ENCODE measurements at places on chromosomes 11 and 22.
A peak's percentile ranks its signal among the peaks of the same experiment; 100 is the strongest.

DNA sequence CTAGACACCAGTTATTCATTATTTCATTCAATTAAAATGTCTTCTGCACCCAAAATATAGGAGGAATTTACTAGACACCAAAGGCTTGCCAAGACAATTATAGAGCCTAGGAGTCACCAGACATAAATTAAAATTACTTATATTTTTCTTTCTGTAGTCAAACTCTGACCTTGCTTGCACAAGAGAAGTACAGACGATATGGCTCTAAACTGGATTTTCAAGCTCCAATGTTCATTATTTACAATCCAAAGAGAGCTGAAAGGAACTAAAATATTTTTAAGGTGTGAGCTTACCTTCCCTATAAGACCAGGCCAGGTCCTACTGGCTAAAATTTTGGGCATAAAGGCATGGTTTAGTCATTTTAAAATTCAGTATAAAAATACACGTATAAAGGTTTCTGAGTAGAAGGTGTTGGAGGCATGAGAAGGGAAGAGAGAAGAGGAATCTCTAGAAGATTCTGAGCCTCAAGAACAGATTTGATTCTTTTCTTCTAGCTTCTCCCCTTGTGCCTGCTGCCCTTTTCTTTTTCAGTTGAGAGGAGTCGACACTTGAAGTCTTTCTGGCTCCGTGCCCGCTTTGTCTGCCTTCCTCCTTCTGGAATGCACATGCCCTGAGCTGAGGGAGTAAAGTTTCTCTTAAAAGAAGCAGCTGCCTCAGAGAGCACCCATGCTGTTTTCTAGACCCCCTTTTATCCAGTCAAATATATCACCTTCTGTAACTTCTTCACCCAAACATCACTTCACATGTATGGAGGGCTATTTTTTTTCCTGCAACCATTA, 13.5 kb downstream of the C11orf97 start:
- DNase-seq: no peak

DNA sequence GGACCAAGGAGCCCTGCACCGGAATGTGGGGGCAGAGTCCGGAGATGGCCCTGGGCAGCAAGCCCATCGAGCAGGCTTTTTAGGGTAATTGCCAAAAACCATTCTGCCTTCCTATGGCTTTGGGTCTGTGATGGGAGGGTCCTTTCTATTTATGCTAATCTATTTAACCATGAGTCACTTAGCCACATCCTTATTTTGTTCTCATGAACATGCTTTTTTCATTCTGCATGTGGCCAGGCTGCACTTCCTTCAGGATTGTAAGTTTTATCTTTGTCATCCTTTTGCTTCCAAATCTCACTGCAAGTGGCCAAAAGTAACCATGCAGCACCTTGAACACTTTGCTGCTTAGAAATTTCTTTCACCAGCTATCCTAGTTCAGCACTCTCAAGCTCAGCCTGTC, 88.3 kb downstream of the EFCAB6 start:
- DNase-seq: no peak

GRCh38 chr11:109435121-109435742, 13.2 kb downstream of the C11orf87 start:
- DNase-seq: no peak

DNA sequence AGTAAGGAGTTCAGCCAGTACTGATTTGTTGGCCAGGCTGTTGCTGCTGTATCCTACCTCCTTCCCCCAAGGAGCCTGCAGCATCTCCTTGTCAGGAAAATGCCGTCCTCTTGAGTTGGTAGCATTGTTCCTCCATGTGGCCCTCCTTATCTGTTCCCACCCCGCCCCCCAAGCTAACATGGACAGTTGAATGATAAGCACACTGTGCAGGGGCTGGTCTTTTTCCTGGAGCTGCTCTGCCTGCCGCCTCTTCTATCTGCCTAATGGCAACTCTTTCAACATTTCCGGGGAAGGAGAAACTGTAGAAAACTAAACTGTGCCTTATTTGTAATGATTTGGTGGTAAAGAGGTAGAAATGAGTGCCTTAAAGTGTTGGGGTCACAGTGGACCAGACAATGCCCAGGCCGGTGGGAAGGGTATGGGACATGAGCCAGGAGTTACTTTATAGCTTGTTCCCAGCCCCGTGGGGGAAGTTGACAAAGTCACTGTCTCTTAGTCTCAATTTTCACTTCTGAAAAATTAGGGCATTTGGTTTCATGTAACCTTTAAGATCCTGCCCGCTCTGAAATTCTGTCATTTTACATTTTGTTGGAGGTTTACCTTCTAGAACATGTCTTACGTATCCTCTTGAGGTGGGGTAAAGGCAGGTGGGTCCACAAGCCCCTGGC, 4.5 kb downstream of the FAM118A start:
- no peak for DNase-seq

GRCh38 chr11:61866231-61866957, 25.0 kb downstream of the FADS3 start:
- DNase-seq: no peak

- DNase-seq: no peak
These were observed 19.7 kb upstream of the NUP160 start for GRCh38 chr11:47867823-47868222.

DNA sequence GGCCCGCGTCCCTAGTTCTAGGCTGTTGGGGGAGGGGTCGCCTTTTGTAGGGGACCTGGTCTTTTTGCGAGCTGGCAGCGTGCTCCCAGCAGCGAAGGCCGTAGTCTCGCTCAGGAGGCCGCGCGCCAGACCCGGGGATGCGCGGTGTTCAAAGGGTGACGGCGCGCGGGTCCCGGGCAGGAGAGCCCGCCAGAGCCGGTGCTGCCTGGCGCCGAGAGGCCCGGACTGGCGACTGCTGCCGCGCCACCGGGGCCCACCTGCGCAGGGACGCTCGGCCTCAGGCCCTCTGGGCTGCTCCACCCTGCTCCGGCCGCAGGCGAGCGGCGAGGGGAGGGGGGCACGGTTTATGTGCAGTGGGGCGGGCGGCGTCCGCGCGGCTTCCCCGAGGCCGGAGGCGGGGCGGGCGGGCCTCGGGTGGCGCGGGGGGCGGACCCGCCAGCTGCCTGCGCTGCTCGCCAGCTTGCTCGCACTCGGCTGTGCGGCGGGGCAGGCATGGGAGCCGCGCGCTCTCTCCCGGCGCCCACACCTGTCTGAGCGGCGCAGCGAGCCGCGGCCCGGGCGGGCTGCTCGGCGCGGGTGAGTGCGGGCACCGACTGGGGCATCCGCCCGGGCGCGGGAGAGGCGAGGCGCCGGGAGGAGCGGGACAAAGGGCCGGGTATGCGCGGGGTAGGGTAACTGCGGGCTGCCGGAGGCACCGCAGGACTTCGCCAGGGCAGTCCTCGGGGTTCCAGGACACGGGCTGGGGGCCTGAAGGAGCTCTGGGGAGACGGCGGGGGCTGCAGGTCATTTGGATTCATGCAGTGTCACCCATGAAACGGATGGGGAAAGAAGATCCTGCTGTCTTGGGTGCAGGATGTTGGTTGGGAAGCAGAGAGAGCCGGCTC, at the start of gene PRSS23:
PRSS23 (plus strand) TSS at position 467 of the 884 bp plus-strand sequence. CDS start 7,102 bp downstream, outside the sequence.
- DNase-seq: peak; percentile 11

GRCh38 chr11:43868852-43869567, 11.6 kb upstream of the ALKBH3 start:
- no peak for DNase-seq

DNA sequence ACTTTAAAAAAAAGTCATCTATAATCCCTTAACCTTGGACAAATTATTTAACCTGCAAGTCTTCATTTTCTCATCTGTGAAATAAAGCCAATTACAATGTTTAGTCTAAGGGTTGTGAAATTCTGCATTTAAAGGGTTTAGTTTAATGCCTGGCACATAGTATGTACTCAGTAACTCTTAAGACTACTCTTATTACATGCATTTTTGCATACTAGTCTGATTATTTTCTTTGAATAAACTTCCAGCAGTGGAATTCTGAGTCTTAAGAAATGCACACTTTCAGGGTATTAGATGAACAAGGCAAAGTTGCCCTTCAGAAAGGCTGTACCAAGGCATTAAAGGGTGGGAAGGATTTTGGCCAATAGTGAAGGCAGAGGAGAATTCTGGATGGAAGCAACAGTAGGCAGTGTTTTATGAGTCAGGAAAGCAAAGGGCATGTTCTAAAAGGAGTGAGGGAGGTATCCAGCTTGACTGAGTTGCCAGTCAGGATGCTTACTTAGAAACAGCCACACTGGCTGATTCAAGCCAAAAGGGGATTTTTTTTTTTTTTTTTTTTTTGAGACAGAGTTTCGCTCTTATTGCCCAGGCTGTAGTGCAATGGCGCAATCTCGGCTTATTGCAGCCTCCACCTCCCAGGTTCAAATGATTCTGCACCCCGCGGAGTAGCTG, 50.5 kb downstream of the SWAP70 start:
- DNase-seq: no peak

GRCh38 chr22:43884600-43885318, 7.1 kb downstream of the PNPLA5 start:
- DNase-seq: no peak

DNA sequence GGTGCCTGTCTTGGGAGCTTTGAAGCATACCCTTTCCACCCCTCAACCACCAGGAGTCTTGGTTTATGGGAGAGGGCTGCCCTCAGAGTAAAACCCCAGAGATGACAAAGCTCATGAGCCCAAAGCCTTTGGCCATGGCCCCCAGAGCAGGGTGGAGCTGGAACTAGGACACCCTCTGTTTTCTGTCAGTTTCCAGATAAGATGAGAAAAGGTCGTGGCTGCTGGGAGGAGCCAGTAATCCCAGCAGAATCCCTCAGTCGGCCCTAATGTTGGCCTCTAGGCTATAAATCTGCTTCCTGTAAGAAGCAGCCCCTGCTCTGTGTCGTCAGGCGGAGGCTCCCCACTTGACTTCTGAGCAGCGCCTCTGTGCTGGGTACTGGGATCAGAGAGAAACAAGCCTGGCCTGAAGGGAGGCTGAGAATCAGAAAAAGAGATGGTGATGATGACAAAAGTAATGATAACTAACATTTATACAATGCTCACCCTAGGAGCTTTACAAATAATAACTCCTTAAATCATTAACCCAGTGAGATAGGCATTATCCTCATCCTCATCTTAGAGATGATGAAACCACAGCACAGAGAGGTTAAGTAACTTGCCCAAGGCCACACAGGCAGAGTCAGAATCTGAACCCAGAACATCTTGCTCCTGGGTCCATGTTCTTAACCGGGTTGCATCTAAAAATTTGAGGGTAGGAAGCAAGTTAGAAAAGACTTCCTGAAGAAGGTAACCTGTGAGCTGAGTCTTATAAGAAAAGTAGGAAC, 471.4 kb downstream of the SOX6 start:
- no peak for DNase-seq

- no peak for DNase-seq
These were observed 85.6 kb upstream of the VPREB1 start for GRCh38 chr22:22158965-22159364.

GRCh38 chr11:57464539-57465181, 4.3 kb downstream of the RTN4RL2 start:
- DNase-seq: no peak

DNA sequence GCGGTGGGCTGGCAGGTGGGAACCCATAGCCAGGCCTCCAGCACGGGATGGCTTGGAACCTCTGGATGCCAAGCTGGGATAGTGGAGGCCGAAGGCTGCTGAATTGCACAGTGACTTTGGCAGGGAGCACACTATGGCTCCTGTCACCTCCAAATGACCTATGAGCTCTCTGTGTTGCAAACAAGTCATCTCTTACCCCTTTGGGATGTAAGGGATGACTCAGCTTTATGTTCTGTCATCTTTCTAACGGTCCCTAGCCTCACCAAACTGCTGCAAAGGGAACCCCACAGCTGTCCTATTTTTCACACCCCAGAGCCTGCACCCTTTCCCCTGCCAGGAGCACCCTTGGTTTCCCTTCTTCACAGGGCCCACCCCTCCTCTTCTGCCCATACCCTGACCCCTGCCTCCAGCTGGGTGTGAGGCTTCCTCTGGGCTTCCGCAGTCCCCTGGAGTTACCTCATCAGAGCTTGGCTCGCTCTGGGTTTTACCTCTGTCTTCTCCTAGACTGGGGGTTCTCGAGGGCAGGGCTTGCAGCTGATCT, 2.7 kb upstream of the SCUBE1 start:
- no peak for DNase-seq

GRCh38 chr22:49617264-49617663, 210.4 kb downstream of the BRD1 start:
- no peak for DNase-seq

DNA sequence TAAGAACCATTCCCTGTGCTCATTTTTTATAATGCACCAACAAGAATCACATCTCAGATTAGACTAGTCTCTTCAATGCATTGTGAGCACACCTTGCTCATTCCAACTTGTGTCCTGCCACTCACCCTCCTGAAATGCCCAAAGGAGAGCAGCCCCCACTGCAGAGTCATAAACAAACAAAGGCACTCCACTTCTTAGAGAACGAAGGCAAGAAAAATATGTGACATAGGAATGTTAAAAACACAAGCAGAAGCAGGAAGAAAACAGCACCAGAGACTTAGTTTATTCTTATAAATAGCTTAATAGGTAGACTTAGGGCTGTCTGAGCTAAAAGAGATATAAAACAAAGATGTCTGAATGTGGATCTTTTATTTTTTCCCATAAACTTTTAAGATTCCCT, 57.2 kb downstream of the GUCY1A2 start:
- no peak for DNase-seq

DNA sequence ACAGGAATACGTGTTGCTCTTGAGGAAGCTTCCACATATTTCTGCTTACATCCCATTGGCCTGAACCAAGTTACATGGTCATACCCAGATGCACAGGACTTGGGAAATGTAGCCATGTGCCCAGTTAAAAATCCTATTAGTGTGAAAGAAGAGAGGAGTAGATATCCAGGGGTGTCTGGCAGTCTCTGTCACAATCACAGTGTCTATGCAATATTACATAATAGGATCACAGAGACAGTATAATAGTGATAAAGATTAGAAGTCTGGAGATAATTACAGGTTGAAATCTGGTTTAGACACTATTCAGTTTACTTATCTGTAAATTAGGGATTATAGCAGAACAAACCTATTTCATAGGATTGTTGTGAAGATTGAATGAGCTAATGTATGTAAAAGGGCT, 62.6 kb upstream of the SLC6A5 start:
- DNase-seq: no peak

- DNase-seq: no peak
These were observed 195.9 kb downstream of the CSNK2A3 start for GRCh38 chr11:11157185-11157584.

DNA sequence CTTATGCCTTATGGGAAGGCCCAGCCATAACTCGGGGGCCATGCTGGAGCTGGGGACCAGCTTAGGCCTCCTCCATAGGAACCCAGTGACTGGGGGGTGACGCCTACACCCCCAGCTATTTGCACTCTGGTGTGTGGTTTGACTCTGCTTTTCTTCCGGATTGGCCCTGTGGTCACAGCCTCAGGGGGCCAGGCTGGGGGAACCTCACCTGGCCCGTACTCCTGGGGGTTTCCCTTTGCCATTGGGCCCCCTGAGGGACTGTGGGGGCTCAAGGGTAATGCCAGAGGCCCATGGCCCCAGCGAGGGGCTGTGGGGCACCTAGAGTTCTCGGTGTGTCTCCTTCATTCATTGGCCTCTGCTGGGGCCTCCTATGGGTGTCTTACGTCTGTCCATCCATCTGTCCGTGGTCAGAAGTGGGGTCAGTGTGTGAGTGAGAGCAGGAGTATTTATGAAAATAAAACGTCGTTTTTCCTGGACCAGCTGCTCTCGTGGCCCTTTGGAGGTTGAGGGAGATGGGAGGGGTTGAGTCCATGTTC, 6.3 kb upstream of the SH3BP1 start:
- DNase-seq: no peak

- DNase-seq: no peak
These were observed 8.1 kb upstream of the TOP3B start for GRCh38 chr22:21990445-21991303.

Data from substantia nigra (tissue), 51 donors.